Esophagus muscularis mucosa (tissue), 4 donors: ENCODE measurements at places on chromosomes 1 and 21. TPM values are rescaled to one million over a fixed set of nuclear protein-coding genes. Genes with fewer than 3 reads are reported as not detected.

- DNase-seq: no peak
Observed at GRCh38 chr1:61463220-61463619, 261.7 kb downstream of the TM2D1 start.

TNFRSF18 gene
- 0.66 TPM for total RNA-seq

SH2D5 gene
- 0.42 TPM for total RNA-seq

GRCh38 chr1:6515771-6516170 lies 24.3 kb upstream of the PLEKHG5 start:
- DNase-seq: no peak

FHL3 gene
- 38.3 TPM for total RNA-seq

DNA sequence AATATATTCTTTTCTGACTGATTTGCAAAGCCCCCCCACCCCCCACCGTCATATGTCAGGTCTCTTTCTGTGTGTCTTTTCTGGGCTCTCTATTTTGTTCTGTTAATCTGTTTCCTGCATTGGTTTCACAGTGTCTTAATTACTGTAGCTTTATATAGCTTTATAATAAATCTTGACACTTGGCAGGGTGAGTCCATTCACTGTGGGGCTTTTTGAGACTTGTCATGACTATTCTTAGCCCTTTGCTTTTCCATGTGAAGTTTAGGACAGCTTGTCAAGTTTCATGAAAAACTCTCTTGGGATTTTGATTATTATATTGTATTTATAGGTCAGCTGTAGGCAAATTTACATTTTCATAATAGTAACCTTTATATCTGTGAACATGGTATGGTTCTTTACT lies 50.4 kb downstream of the MIGA1 start:
- no peak for DNase-seq

GRCh38 chr1:96845464-96845863 lies 123.9 kb downstream of the PTBP2 start:
- DNase-seq: no peak

GRCh38 chr21:42145569-42146272 lies 73.2 kb upstream of the ABCG1 start:
- no peak for DNase-seq

GRCh38 chr1:226305184-226305583 lies 3.8 kb downstream of the LIN9 start:
- DNase-seq: no peak

DNA sequence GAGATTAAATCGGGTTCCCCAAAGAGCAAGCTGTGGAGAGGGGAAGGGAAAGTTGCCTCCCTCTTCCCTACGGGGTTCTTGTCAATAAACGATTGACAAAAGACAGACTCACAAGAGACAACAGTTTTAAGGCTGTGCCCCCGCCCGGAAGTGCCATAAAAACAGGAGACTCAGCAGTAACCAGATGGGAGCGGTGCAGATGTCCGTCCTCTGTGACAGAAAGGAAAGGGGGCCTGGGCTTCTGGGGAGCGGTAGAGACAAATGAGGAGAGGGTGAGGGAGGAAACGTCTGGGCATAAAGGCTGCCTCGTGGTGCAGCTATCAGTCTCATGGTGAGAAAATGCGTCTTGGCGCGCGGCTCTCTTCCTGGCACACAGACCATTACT lies 5.9 kb downstream of the TP73 start:
- DNase-seq: no peak

DNA sequence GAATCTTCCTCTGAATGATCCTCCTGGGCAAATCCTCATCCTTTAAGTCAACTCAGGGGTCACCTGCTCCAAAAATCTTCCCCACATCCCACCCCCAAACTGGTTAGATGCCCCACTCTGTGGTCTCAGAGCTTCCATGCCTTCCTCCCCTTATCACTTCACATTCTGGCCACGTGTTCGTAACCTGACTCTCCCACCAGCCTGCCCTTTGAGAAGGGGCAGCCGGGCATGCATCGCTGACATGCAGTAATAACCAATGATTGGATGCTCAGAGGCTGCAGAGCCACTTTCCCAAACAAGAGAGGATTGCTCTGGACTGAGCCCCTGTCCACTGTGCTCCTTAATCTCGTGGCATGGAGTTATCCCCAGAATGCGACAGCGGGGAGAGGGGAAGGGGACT lies 7.0 kb downstream of the LELP1 start:
- DNase-seq: no peak

- DNase-seq: no peak
Observed at GRCh38 chr1:229197265-229197585, 73.7 kb upstream of the RAB4A start.

- no peak for DNase-seq
Observed at GRCh38 chr1:91889717-91890459, 3.9 kb upstream of the TGFBR3 start.

DNA sequence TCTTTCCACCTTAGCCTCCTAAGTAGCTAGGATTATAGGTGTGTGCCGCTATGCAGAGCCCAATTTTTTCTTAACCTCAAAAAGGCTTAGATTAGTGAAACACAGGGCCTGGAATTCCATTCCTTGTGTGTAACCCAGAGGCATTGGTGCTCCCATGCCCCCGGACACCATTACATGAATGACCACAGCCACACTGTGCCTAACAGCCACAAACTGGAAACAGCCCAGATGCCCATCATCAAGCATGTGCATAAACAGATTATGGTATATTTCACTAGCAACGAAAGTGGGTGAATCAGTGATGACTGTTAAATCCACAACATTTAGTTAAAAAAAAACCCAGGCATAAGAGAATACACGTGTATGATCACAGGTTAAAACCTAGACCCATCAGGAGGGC lies 24.4 kb downstream of the ADAM30 start:
- no peak for DNase-seq

DNA sequence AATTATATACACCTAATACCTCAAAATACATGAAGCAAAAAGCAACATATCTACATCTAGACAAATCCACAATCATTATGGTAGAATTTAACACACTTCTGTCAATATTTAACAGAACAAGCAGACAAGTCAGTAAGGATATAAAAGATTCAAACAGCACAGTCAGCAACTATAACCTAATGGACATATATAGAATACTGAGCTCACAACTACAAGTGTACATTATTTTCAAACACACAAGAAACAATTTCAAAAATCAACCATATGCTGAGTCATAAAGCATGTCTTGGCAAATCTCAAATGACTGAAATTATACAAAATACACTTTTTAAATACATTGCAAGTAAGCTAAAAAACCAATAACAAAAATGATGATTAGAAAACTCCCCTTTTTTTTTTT lies 178.0 kb downstream of the TOMM20 start:
- DNase-seq: no peak

FALEC gene
- not detected for total RNA-seq

DNA sequence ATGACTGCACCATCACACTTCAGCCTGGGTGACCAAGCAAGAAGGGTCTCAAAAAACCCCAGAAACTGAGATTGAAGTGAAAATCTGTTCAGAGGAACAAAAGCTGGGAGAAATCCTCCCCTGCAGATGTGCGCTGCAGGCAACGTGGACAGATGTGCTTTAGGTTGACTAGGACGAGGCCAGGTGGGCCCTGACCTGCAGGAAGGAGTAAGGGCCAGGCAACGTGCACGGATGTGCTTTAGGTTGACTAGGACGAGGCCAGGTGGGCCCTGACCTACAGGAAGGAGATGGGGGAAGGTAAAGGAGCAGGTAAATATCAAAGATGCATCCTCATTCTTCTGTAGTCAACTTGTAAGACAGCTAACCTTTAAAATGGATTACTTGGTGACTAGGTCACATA lies 2.5 kb upstream of the KRTAP12-1 start:
- DNase-seq: no peak

CHIA gene
- total RNA-seq: not detected

- DNase-seq: no peak
Observed at GRCh38 chr1:247077213-247077612, 1.4 kb downstream of the ZNF670 start.

GRCh38 chr1:108653431-108654105 lies 7.3 kb downstream of the HENMT1 start:
- DNase-seq: no peak

DNA sequence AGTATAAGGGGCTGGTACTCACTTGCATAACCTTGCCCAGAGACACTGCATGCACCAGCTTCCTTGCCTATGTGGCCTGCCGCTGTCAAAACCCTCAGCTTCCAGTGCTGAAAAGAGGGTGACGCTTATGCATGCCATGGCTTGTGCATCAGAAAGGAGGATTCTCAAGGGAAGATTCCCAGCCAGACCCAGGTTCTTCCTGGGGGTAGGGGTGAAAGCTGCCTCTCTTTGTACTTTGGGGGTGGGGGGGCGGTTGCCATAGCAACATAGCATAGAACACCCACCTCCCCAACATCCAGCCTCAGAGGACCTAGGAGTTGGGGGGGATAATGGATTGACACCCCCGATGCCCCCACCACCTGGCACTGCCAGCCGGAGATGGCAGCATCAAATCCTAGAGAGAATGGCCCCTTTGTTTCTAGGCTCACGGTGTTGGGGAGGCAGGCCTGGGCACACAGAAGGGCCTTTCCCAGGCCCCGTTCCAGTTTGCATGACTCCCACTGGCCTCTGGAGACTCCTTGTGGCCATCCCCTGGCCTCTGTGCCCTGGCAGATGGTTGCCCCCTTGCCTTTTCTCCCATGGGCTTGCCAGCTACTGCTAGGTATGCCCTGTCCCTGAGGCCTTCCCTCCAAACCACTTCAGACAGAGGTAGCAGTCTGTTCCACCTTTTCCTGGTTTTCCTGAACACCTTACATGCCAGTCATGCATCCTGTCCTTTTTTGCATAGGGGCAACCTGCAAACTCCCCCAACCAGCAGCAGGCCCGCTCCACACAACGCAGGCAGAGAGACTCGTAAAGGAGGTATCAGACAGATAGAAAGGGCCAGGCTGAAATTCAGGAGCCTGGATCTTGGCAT lies 44.6 kb downstream of the RHBG start:
- DNase-seq: no peak
